Activated CD8-positive, alpha-beta memory T cell treated with anti-CD3 and anti-CD28 coated beads for 24 hours (primary cell): ENCODE measurements at places on chromosomes 6 and 20.

GRCh38 chr6:164871783-164872182 lies 437.6 kb downstream of the C6orf118 start:
- DNase-seq = no peak

DNA sequence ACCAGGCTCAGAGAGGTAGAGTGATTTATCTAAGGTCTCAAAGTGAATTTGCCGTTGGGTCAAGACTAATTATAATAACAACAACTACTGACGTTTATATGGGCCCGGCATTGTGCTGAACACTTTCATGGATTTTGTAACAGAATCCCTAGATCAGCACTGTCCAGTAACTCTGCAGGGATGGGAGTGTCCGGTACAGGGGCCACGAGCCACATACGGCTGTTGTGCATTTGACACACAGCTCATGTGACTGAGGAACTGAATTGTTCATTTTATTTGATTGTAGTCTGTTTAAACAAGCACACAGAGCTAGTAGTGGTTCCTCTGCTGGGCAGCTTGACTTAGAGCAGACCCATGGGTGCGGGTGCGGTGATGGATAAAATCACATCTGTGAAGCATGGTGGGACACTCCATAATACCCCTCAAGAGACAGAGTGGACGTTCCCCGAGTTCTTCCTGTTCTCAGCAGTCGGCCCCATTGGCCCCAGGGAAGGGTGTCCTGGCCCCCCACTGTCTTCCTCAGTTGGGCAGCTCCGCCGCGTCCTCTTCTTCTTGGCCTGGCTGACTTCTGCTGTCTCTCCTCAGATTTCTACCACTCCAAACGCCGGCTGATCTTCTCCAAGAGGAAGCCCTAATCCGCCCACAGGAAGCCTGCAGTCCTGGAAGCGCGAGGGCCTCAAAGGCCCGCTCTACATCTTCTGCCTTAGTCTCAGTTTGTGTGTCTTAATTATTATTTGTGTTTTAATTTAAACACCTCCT lies 6.8 kb downstream of the CDKN1A start:
- DNase-seq = no peak

GRCh38 chr6:132888701-132889100 lies 74.3 kb downstream of the RPS12 start:
- DNase-seq = no peak

- DNase-seq = no peak
Measured at GRCh38 chr20:16864069-16864468, 115.9 kb downstream of the OTOR start.

GRCh38 chr20:22374678-22375590 lies 209.4 kb downstream of the FOXA2 start:
- DNase-seq = no peak

GRCh38 chr20:37989601-37990295 lies 43.5 kb downstream of the TTI1 start:
- DNase-seq = peak; percentile 32

DNA sequence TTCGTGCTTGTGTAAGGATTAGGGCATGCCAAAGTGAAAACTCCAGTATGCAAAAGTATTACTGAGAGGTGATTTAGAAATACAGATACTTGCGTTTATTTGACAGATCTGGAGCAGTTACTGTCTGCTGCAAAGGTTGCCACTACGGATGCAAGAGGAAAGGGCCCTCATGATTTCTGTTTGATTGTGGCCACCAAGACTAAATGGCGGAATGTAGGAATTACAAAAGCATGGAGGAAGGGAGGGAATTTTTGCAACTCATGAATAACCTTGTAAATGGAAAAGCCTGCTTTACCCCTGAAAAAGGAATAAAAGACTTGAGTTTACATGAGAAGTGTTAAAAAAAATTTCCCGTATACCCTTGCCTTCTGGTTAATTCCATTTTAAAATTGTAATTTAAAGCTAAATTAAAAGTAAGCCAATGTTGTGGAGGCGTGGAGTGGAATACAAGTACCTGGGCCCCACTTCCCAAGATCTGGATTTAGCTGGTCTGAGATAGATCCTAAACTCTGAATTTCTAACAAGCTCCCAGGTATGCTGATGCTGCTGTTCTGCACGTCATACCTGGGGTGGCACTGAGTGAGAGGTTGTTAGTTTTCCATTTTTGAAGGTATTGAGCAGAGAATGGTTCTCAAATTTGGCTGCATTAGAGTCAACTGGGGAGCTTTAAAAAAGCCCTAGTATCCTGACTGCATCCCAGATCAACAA lies 56.6 kb upstream of the NKX2-2 start:
- no peak for DNase-seq

GRCh38 chr6:148551226-148551625 lies 195.6 kb upstream of the UST start:
- no peak for DNase-seq

DNA sequence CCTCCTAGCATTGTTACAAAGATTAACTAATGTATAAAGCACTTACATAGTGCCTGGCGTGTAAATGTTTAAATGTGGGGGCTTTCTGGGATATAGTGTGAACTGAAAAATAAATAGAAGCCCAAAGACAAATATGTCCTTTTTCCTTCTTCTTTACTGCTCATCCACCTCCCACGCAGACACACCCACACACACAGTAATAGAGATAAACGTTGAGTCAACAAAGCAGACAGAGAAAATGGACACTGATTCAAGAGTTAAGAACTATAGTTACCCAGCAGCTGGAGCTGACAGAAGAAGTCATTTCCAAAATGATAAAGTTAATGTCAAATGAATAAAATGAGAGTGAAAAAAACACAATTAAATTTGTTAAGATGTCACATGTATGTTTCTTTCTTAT lies 68.3 kb downstream of the FHL5 start:
- DNase-seq = no peak
